ENCODE measurements at places on chromosomes 2 and 18.

- DNase-seq, result peak; percentile 92
These were observed 2.6 kb downstream of the ZNF521 start for GRCh38 chr18:25349131-25349925.

DNA sequence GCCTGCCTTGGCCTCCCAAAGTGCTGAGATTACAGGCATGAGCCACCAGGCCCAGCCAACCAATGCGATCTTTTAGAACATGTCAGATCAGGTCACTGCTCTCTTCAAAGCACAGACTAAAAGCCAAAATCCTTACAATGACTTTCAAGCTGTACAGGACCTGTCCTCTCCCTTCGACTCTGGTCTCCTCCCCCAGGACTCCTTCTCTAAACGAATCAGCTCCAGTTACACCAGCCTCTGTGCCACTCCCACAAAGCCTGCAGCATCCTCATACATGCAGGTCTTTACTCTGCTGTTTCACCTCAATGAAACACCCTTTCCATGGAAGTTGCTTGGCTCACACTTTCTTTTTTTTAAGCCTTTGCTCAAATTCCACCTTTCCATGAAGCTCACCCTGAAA, 436.0 kb downstream of the METTL4 start:
- DNase-seq, result no peak

DNA sequence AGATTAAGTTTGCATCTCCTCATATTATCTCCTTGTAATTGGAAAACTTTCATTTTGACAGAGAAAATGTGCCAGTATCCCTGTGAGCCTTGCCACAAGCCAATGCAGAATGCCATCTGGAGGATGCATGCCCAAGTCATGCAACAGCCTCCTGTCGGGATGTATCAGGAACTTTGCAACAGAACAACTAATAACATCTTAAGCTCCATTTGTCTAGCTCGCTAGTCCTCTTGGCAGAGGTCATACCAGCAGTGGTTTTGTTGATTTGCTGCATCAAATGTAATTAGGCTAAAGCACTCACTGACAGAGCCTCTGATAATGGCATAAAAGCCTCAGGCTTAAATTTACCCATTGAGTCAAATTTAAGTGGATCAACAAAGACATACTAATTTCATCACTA, 125.8 kb downstream of the UBE2E3 start:
- DNase-seq, result no peak

DNA sequence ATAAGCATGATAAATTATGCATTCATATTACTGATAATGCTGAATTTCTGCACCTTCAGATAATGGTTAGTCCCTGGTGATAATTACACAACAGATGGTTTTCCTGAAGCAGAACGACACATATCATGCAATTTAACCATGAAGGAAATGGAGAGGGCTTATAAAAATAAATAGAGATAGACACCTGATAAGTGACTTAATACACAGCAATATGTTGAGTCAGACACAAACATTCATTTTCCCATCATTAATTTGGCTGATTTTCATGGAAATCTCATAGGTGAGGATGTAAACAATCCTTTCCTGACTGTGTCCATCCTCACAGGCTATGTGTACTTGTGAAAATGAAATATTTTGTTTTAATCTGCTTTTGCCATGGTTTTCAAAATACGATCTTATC, 36.9 kb upstream of the DSEL start:
- no peak for DNase-seq

DNA sequence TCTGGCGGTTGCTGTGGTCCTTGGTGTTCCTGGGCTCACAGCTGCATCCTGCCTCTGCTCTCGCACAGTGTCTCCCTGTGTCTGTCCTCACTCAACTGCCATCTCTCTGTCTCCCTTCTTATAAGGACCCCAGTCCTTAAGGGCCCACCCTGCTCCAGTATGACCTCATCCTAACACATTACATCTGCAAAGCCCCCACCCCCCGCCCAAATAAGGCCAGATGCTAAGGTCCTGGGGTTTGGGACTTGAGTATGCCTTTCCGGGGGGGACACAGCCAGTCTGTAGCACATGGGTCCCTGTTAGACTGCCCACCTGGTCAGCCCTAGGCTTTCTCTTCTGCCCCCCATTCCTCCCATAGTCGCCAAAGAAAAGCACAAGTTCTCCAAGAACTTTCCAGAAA, 40.7 kb downstream of the FER1L5 start:
- DNase-seq, result no peak

GRCh38 chr2:152761214-152761613, 42.8 kb downstream of the ARL6IP6 start:
- no peak for DNase-seq

GRCh38 chr18:47815486-47816270, 114.8 kb downstream of the SMAD2 start:
- no peak for DNase-seq

GRCh38 chr18:2515908-2516625, 55.2 kb downstream of the METTL4 start:
- DNase-seq, result no peak

DNA sequence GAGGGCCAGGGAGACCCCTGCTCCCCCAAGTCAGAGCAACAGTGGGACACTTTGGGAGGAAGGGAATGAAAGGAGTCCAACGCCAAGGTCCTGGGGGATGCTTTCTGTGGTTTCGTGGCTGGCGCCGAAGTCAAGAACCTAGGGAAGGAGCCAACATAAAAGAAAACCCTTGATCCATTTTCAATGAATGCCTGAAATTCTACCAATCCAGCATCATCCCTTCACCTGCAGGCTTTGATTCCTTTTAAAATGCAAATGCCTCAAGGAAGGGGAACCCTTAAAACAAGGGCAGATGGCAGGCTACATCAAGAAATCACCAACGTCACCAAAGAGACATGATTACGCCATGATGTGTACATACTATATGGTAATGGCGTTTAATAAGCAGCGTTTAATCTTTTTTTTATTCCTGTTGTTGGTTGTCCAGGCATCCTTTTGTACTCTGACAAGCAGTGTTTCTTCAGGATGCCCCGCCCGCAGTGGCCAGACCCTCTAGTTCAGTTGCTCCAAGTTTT, 123.3 kb upstream of the SLC1A4 start:
- DNase-seq, result no peak

GRCh38 chr2:174780191-174780840, 16.0 kb upstream of the CHRNA1 start:
- no peak for DNase-seq

- DNase-seq, result no peak
These were observed 2185.6 kb upstream of the CELF4 start for GRCh38 chr18:39751161-39751560.

All from right kidney (tissue), 9 donors.